ENCODE measurements at places on chromosomes 13 and 19.

DNA sequence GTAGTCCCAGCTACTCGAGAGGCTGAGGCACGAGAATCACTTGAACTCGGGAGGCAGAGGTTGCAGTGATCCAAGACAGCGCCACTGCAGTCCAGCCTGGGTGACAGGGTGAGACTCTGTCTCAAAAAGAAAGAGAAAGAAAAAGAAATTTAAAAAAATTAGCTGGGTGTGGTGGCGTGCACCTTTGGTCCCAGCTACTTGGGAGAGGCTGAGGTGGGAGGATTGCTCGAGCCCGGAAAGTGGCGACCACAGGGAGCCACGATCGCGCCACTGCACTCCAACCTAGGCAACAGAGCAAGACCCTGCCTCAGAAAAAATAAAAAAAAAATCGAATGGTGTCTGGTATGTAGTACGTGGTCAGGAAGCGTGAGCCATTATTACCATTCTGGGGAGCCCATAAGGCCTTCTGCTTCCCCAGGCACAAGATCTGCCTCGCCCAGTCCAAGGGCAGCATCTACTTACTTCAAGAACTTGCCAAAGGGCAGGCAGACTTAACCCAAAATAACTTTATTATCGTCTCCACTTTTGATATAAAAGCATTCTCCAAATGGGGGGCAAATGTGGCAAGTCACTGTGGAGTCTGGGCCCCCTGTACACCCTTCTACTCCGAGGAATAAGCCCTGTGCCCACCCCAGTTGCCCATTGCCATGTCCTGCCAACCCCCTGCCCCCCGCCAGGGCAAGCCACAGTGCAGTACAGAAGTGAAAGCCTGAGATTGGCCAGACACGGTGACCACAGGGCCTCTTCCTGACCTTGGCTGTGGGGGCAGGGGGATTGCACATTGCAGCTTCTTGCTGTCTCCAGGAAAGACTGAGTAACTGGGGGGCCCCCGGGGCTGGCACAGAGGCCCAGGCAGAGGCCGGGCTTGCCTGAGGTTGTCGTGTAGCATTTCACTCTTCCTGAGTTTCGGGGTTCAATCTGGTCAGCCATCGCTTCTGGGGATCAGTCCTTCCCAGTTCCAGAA is 12.6 kb downstream of the CCL25 start:
- no peaks in the 10 kb centered on the region for H3K36me3 ChIP-seq
- DNase-seq = no peak
- no peak overlapping the region for H3K27ac ChIP-seq
- H3K4me1 ChIP-seq = no peaks in the 10 kb centered on the region
- no peak overlapping the region for H3K4me3 ChIP-seq

GRCh38 chr13:79194272-79194671 is 211.8 kb downstream of the RBM26 start:
- no peaks in the 10 kb centered on the region for H3K36me3 ChIP-seq
- DNase-seq = no peak
- H3K27me3 ChIP-seq = no peaks in the 10 kb centered on the region
- no peaks in the 10 kb centered on the region for H3K4me1 ChIP-seq
- H3K27ac ChIP-seq = no peak overlapping the region

DNA sequence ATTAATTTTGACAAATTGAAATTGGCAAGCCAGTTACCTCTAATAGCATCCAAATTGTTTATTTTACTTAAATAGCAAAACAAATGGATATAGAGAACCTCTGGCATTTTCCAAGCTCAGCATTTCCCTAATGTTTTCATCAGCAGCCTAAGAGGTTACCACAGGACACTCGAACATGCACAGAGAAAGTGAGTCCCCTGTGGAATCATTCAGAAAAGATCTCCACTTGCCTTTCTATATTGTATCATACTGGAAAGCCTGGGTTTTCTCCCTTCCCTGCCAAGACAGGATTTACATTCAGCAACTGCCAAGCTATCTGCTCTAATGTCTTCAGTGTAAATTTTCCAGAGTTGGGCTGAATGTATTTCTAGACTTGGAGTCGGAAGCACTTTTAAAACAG is 188.9 kb downstream of the KCTD12 start:
- no peak overlapping the region for H3K4me3 ChIP-seq
- no peaks in the 10 kb centered on the region for H3K27me3 ChIP-seq
- no peaks in the 10 kb centered on the region for H3K4me1 ChIP-seq

- H3K36me3 ChIP-seq = no peaks in the 10 kb centered on the region
- H3K4me1 ChIP-seq = peaks cover 11% of the 10 kb centered on the region
- H3K4me3 ChIP-seq = no peak overlapping the region
Measured at GRCh38 chr19:955803-956765, 28.1 kb upstream of the WDR18 start.

DNA sequence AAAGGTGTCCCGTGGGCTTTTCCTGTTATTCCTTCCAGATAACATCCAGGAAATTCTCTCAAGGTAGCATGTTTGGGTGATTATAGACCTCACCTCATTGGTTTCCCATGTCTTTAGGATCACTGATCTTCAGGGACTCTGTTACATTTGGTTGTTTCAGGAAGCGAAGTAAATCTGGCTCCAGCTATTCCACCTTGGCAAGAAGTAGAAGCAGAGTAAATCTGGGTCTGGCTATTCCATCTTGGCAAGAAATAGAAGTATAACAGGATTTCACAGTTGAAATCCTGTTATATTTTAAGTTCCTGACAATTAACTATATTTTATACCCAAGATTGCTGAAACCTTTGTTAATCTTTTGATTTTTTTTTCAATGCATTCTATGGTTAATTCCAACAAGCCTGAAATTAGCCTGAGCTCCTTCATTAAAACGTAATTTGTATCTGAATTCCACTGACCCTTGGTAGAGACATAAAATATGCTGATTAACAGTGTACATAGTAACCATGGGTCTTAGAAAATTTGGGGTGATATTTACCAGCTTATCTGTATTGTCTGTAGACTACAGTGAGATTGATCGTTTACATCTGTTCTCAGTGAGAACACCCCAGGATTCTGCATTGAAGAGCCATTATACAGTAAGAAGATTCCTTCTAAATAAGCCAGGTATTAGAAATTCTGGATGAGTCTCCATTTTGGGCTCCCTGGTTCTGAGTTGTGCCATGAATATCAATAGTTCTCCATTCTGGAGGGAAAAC is 267.6 kb upstream of the SLITRK6 start:
- H3K36me3 ChIP-seq = no peaks in the 10 kb centered on the region
- no peaks in the 10 kb centered on the region for H3K4me1 ChIP-seq
- no peaks in the 10 kb centered on the region for H3K27me3 ChIP-seq
- DNase-seq = no peak
- no peak overlapping the region for H3K4me3 ChIP-seq
- H3K27ac ChIP-seq = no peak overlapping the region

DNA sequence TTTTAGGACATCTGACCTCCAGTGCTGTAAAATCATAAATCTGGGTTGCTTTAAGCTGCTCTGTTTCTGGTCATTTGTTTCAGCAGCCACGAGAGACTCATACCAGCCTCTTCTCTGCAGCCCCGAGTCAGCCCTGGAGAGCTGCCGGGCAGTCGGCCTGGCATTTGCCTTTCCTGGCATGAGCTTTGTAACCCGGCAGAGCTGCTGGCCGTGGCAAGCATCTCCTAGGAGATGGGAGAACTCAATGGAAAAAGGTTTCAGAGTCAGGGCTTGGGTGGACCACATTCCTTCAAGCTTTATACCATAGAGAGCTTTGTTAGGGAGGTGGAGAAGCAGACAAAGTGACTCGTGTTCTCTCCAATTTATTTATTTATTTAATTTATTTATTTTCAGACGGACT is 21.6 kb upstream of the CCL25 start:
- no peaks in the 10 kb centered on the region for H3K36me3 ChIP-seq
- no peak for DNase-seq
- no peak overlapping the region for H3K27ac ChIP-seq
- no peak overlapping the region for H3K4me3 ChIP-seq

DNA sequence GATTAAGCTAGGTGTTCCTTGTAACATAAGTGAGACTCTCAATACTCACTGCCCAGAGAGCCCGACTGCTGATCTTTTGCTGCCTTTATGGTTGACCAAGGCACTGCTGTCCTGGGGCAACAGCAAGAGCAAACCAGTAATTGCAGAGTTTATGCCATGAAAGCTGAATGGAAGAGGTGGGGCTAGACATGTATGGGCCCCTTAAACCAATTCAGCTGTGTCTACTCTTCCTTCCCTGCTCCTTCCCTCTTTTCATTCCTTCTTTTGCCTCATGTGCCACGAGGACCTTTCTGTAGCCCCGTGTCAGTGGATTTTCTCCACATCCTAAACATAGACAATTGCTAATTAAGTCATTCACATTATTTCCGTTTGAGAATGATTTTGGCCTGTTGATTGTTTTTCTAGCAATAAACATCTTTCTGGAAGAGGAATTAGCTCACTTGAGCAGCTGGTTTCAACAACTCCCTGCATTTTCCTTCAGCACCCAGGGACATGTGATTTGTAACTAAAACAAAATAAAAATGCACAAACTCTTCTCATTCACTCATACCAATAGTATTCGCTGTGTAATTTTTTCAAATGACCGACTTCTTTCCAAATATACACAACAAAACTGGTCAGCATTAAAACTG is 40.5 kb downstream of the RAP2A start:
- peak overlapping the region; percentile 72 for H3K27ac ChIP-seq
- H3K4me3 ChIP-seq = no peak overlapping the region
- no peaks in the 10 kb centered on the region for H3K36me3 ChIP-seq
- H3K27me3 ChIP-seq = no peaks in the 10 kb centered on the region

DNA sequence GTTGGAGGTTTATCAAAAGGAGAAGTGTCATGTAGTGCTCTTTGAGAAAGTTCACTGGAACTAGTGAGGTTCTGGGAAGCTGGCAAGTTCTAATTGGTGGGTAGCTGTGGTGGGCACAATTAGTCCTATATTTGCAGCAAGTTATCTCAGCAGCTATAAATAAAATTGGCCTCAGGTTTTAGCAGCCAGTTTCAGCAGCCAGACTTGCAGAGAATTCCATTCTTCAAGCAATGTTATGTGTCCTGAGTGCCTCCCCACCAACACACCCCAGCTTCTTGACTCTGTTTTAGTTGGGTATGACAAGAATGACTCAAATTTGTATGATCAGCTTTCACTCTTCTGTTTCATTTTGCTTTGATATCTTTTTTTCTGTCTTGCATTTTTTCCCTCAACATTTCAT is 4.7 kb downstream of the IFT88 start:
- no peak for DNase-seq
- H3K4me3 ChIP-seq = no peak overlapping the region
- H3K4me1 ChIP-seq = no peaks in the 10 kb centered on the region
- H3K27ac ChIP-seq = no peak overlapping the region

DNA sequence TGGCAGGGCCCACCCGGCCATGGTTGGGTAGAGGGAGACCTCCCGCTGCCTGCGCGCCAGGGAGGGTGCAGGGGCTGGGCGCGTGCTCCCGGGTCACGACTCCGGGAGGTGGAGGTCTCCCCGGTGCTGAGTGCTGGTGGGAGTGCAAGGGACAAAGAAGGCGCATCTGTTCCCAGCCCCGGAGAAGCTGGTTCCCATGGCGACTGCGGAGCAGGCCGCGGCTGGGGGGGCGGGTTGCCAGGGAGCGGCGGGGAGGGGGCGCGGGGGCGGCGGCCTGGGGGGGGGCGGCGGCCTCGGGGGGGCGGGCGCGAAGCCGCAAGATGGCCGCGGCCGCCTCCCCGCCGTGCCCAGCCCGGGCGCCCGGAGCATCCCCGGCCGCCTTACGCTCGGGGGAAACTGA is 1.2 kb downstream of the CBARP start:
- H3K27ac ChIP-seq = peak overlapping the region; percentile 69
- DNase-seq = no peak
- H3K4me3 ChIP-seq = peak overlapping the region; percentile 75

GRCh38 chr13:66405908-66406802 is 824.0 kb downstream of the PCDH9 start:
- H3K4me1 ChIP-seq = no peaks in the 10 kb centered on the region
- DNase-seq = no peak
- H3K27ac ChIP-seq = no peak overlapping the region
- no peaks in the 10 kb centered on the region for H3K36me3 ChIP-seq
- no peaks in the 10 kb centered on the region for H3K27me3 ChIP-seq
- H3K4me3 ChIP-seq = no peak overlapping the region

DNA sequence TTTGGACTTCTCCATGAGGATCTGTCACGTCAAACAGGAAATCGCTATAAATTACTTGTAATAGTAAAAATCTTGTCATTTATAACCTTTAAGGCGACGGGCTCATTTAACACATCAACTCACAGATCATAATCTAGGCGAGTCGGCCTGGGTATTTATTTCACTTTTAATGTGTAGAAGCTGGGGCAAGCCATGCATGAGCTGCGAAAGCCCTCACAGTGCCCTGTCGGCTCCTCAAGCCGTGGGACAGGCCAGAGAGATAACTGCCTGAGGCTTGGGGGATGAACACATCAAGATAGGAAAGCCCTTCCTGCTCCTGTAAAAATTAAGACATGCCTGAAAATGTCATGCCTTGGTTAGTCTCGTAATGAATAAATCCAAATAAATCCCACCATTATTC is 30.8 kb downstream of the SOX1 start:
- H3K4me1 ChIP-seq = no peaks in the 10 kb centered on the region
- no peak for DNase-seq
- no peak overlapping the region for H3K4me3 ChIP-seq
- no peaks in the 10 kb centered on the region for H3K36me3 ChIP-seq

DNA sequence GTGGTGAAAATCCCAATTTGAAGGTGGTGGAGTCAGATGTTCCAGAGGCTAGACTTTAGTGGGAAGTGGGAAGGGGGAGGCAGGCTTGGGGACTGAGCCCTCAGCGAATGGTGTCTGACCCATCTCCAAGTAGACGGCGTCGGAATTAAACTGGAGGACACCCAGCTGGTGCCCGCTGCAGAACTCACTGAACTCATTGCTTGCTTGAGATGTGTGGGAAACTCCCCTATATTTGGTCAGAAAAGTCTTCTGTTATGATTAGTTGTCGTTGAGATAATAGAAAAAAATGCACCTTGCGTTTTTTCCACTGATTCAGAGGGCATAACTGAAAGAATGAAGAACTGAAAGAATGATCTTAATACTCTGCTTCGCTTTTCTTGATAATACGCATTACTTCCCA is 871 bp upstream of the ZNF583 start:
- H3K36me3 ChIP-seq = no peaks in the 10 kb centered on the region
- no peaks in the 10 kb centered on the region for H3K27me3 ChIP-seq
- DNase-seq = no peak
- H3K4me3 ChIP-seq = peak overlapping the region; percentile 77

- H3K4me1 ChIP-seq = no peaks in the 10 kb centered on the region
- H3K27ac ChIP-seq = no peak overlapping the region
- H3K27me3 ChIP-seq = no peaks in the 10 kb centered on the region
- no peaks in the 10 kb centered on the region for H3K36me3 ChIP-seq
Measured at GRCh38 chr13:43422116-43422515, 364.7 kb downstream of the ENOX1 start.

Data from esophagus squamous epithelium (tissue), 5 donors.